ENCODE measurements at places on chromosomes 7 and 10. TPM values are rescaled to one million over a fixed set of nuclear protein-coding genes. Genes with fewer than 3 reads are reported as not detected.

DNA sequence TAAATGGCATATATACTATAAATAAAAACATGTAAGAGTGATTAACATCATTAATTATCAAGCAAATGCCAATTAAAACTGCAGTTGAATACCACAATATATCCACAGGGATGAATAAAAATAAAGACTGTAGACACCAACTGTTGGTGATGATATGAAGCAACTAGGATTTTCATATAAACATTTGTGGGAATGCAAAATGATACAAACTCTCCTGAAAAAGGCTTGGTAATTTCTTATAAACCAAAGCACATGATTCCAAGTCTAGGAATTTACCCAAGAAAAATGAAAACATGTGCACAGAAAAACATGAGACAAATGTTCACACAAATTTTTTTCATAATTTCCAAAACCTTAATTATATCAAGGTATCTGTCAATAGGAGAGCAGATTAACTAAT lies 448.1 kb downstream of the ETV1 start:
- no peak for DNase-seq

DNA sequence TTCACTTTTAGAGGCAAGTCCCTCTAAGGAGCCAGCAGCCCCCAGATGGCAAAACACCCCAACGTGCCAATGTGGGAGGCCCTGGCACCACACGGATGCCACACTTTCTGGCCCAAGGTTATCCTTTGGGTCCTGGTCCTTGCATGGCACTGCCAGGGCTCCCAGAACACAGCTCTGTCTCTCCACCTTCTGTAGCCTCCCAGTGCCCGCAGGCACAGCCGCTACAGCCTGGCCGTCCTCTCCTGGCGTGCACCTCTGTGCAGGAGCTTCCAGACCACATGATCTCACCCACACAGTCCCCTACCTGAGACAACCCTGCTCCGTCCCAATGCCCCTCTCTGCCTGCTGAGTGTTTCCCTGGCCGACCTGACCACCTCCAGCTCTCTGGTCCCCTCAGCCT lies 215.0 kb downstream of the TNS3 start:
- DNase-seq, result no peak

- DNase-seq, result no peak
Observed at GRCh38 chr7:41481353-41481752, 221.5 kb downstream of the INHBA start.

- no peak for DNase-seq
Observed at GRCh38 chr10:131852823-131853609, 47.8 kb upstream of the PPP2R2D start.

The JAKMIP3 gene
- 1.5 TPM for polyA plus RNA-seq

DNA sequence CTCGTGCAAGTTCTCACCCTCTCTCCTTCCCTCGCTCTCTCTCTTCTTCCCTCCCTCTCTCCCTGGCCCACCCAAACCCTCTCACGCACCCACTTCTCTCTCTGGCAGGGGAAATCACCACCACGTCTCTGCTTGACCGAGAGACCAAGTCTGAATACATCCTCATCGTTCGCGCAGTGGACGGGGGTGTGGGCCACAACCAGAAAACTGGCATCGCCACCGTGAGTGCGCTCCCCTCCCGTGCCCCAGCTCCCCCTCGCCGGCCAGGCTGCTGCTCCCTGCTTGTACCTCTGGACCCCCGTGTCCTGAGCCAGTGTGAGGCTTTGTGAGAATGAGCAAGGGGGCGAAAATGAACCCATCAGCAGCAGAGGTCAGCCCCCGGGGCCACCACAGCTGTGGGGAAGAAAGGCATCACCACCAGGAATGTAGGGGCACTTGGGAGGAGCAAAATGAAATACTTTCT lies 25.5 kb downstream of the C10orf105 start:
- DNase-seq, result no peak

DNA sequence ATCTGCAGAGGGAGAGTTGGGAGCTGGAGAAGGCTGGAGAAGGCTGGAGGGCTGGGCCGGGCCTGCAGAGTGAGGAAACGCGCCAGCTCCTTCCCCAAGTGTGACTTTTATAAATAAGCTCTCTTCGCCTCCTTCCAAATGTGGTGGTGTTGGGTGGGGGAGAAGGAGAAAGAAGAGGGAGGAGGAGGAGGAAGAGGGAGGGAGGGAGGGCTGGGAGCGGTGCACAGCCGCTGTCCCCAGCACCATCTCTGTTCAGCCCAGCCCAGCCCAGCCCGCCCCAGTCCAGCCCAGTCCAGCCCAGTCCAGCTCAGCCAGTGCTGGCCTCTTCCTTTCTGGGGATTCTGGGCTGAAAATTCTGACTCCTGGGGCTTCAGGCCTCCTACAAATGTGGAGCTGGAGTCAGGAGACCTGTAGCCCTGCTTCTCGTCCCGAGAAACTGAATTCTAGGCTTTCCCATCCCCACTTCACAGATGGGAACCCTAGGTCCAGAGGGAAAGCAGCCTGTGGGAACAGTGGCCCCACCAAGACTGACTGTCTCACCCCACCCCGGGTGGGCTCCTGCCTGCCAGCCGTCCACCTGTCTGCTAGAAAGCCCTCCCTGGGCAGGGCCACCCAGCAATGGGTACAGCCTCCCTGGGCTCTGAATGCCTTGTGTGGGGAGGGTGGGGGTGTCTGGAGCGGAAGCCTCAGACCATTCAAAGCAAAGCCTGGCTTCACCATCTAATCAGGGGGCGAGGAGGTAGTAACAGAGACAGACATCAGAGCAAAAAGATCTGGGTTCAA lies 2.3 kb downstream of the STX1A start:
- no peak for DNase-seq

DNA sequence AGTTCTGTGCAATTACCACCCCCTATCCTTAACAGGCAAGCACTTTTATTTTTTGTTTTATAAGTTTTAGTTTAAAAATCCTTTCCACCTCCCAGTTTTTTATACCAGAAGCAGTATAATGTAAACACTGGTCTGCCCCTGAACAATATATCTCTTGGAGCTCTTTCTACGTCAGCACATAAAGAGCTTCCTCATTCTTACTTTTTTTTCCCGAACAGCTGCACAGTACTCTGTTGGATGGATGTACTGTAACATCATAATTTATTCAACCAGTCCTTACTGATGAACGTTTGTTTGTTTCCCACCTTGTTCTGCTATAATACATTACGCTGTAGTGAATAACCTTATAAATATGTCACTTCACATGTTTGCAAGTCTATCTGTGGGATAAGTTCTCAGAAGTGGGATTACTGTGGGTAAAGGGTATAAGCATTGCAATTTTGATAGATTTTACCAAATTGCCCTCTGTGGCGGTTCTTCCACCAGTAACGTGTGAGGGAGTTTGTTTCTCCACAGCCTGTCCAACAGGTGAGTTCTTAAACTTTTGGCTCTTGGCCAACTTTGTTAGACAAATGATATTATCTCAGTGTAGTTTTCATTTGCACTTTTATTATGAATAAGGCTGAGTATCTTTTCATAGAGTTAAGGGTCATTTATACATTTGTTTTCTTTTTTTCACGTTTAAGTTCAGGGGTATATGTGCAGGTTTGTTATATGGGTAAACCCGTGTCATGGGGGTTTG lies 32.8 kb downstream of the ADRA2A start:
- DNase-seq, result no peak

- DNase-seq, result no peak
Observed at GRCh38 chr10:97002670-97003069, 170.6 kb downstream of the LCOR start.

The LRRN3 gene
- 2.2 TPM for polyA plus RNA-seq

GRCh38 chr10:84308481-84309304 lies 19.7 kb upstream of the CCSER2 start:
- no peak for DNase-seq

DNA sequence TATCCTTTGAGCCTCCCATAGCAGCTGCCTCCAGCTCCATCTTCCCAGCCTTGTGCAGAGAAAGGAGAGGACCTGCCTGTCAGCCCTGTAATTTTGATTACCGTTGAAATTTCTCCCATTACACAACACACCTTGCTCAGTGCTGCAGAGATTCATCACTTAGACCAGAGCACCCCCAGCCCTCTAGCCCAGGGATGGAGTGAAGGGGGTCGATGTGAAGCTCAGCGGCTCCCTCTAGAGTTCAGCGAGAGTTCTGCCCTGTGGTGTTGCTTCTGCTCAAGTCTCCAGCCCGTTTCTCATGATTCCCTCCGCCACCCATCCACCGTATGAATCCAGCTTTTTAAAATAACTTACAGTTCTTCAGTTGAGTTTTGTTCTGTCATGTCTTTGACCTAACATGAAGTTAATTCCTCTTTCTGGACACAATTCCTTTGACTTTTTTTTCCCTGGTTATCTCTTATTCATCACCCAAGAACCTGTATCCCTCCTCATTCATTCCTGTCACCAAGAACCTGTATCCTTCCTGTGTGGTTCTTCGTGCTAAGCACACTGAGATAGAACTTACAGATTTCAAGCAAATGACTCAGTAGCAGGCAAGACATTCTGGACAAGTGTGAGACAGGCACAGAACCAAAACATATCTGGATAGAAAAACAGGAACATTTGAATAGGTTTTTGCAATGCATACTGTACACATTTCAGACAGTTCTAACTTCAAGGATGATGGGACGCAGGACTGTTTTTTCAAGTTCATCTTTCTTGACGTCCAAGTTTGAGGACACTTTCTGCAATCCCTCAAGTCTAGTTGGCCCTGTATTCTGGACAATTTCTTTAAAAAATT lies 35.0 kb upstream of the ZNF32 start:
- DNase-seq, result no peak

GRCh38 chr10:88901206-88901983 lies 21.4 kb downstream of the STAMBPL1 start:
- no peak for DNase-seq
